ENCODE measurements at places on chromosomes 13 and 19. TPM values are rescaled to one million over a fixed set of nuclear protein-coding genes. Genes with fewer than 3 reads are reported as not detected.

SPACA4 gene
- not detected for polyA plus RNA-seq

MYH14 gene
- not detected for polyA plus RNA-seq

UBXN6 gene
- 102 TPM for polyA plus RNA-seq

LATS2 gene
- polyA plus RNA-seq, result 2.6 TPM

Measured in neural cell (in vitro differentiated cells).